ENCODE measurements at places on chromosomes 7 and 10.

- DNase-seq = no peak
These were observed 15.4 kb upstream of the TMEM243 start for GRCh38 chr7:87234949-87235348.

DNA sequence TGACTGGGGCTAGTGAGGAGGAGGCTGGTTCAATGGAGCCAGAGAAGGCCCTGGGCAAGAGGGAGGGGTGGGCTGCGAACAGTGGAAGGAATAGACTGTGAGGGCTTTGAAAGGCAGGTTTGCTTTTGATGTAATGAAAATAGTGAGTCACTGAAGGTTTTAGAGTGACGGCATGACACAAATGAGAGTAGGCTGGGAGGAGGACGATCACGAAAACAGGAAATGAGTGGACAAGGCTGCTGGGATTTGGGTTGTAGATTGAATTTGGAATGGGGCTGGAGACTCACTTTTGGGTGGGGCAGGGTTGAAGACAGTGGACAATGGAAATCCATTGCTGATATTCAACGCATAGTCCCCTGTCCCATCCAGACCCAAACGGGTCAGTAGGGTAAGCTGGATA is 139.6 kb downstream of the CDH23 start:
- no peak for DNase-seq

- no peak for DNase-seq
These were observed 21.5 kb upstream of the GRIFIN start for GRCh38 chr7:2497500-2498336.

DNA sequence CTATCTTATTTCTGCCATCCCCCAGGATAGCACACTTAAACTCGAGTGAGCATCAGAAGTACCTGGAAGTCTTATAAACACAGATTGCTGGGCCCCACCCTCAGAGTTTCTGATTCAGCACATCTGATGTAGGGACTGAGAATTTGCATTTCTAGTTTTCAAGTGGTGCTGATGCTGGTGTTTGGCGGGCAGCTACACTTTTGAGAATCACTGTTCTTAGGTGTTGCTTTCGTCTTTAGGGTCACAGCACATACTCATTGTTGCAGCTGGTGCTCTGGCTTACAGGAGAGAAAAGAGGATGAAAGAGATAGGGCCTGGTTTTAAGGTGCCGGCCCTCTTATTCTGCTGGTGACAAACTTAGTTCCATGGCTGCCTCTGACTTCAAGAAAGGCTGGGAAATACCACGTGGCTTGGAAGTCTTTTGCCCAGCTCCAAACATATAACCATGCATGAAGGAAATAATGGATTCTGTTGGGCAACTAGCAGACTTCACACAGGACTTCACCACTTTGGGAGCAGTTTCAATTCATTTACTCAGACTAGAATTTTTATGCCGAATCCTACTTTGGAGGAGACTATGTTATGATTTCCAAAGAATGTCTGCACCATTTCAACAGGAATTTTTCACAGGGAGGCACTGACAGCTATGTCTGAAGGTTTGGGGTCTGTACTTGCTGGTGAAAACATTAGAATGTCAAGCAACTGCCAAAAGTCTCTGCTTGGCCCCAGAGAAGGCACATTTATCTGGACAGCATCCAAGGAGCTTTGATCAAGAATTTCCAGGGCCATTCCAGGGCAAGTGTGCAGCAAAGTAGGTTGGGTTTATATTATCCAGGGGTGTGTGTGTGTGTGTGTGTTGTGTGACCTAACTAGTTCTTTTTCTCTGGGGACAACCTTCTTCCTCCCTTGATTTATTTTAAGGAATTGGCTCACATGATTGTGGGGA is 6.9 kb upstream of the MINDY4 start:
- DNase-seq = no peak

DNA sequence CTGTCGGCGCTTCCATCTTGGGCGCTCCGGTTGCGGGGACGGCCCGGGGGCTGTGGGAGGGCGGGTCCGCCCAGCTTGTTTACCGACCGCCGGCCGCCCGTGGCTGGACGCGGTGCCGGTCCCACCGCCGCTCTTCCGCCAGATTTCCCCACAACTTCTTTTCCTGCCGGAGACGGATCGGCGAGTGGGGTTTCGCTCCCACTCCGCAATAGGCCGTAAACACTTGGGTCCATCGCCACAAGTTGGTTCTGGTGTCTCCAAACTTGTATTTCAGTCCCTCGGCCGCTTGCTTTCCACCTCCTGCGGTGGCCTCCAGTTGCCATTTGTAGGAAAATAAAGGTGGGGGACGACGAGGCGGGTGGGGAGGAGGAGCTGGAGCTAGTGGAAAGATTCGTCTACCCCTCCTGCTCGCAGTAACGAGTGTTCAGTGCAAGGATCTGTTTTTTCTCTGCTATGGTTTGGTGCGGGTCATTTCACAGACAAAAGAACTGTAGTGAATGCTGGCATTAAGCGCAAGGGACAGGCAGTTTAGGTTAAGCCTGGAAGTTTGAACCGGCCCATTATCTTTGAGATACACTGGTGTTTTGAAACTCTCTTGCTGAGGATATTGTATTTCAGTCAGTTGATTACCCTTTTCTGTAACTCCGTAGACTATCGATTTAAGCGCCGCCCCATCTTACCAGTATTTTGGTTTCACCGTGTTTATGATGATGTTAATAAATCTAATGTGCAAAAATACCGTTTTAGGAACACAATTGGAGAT is 24.3 kb upstream of the ZRANB1 start:
- DNase-seq = peak; percentile 23

GRCh38 chr10:60031664-60032063 is 125.3 kb upstream of the CCDC6 start:
- DNase-seq = no peak

- DNase-seq = no peak
These were observed 83.6 kb downstream of the HTR5A start for GRCh38 chr7:155153676-155154075.

DNA sequence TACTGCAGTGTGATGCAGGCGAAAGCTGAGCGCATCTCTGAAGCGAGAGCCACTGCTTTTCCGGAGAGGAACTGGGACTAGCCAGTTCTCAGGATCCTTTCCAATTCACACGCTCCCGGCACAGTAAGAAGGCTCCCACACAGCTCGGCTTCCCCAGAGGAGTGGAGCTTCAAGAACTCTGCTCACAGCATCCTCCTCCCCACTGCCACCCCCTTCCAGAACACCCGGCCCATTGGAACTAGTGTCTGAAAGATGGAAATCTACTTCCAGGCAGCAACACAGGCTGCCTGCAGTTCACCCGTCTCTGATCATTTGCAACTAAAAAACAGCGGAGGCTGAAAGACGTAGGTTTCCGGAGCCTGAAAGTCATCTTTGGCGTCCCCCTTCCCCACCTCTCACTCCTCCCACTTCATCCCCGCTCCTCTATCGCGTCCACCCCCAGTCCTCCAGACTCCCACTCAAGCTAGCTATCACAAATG is at the start of gene DGKB:
TSS of gene DGKB (minus strand) at position 163 of the 479 bp plus-strand sequence.
- no peak for DNase-seq

DNA sequence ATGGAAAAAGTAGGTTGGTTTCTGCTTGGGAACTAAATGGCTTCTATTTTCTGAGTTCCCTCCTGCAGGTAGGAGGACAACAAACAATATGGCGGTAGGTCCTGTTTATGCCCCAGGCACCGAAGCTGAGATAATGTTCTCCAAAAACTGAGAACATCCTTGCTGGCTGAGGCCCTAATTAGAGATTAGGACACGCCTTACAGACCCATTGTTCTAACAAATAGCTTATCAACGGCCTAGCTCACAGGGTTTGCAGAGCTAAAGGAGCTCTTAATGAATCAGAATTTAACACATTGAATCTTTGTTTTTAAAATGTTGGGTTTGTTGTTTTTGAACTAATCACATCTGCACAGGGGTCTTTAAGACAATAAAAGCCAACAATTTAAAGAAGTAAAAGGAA is 37.0 kb downstream of the HTR5A start:
- no peak for DNase-seq

DNA sequence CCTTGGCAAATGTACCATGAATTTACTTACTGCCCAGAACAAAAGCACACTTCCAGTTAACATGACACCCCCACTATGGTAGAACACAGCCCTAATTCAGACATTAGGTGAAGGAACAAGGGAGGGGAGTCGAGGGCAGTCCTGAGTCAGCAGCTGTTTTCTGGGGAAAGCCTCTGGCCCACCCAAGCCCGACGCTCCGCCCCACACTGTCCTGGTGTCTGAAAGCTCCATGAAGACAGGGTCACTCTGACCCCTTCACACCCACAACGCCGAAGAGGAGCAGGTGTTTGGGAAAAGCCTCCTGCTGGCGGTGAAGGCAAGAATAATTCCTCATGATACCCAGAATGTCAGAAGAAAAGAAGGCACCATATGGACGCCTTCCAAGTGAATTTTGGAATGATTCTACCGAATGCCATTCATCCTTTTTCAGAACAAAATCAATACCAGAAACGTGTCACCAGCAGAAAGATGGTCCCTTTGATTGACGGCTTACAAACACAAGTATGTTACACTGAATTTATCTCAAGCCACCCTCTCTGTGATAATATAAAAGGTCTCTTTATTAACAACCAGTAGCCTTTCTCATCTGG is 172.1 kb downstream of the DIP2C start:
- no peak for DNase-seq

- DNase-seq = no peak
These were observed 851 bp downstream of the HYAL4 start for GRCh38 chr7:123845823-123846216.

- no peak for DNase-seq
These were observed 68.3 kb downstream of the GNA12 start for GRCh38 chr7:2775785-2776184.

DNA sequence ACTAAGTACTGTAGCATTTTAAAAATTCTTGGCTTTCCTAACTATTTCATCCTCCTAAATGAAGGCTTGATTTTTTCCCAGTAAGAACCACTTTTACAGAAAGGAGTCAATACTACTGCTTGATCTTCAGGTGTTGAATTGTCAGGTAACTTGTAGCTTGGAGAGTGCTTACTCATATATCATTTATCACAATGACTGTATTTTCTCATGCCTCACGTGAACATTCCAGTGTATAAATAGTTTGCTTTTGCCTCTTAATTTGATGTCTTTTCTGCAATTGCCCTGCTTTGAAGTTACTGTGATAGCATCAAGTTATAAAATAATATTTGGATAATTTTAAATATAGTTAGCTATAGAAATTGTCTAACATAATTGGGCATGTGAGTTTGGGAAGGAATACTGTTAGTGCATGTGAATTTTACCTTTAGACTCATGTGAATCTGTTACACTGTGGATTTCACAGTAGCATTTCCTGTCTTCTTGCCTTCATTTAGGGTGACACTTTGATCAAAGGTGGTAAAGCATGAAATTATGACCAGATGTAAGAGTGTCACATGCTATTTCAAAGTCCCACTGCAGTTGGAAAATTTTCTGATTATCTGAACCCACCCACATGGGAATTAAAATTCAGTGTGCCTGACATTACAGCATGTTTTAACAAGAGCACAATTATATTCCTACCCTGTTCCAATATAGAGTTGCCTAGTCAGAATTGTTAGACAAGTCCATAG is 962.8 kb downstream of the DNAJB9 start:
- DNase-seq = no peak

GRCh38 chr10:99330347-99330924 is 1.3 kb downstream of the CNNM1 start:
- DNase-seq = no peak

DNA sequence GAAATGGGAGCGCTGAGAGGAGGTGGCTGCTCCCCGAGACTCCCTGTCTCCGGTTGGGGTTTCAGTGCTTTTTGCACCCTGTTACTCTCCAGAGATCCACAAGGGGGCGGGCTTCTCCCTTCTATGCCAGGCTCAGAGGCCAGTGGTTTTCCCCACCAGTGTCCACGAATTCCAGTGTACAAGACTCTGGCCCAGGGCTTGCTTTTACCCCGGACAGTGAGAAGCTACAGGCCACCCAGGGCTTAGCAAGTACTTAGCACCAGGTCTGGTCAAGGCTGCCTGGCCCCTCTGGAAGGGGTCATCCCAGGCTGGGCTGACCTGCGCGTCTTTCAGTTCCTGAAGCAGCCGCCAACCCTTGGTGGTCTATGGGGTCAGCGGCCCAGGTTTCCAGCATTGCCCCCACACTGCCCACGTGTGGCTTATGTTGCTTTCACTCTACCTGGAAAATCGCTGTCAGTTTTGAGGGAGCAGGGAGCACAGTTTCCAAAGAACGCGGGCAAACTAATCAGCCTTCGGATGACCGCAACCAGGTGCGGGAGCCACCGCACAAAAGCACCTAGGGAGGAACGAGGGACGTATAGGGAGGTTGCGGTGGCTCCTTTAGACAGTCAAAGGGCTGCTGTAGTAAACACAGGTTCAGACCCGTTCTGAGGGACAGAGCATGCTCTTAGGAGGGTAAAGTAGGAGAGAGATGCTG is 6.8 kb downstream of the CYP26A1 start:
- DNase-seq = peak; percentile 16

DNA sequence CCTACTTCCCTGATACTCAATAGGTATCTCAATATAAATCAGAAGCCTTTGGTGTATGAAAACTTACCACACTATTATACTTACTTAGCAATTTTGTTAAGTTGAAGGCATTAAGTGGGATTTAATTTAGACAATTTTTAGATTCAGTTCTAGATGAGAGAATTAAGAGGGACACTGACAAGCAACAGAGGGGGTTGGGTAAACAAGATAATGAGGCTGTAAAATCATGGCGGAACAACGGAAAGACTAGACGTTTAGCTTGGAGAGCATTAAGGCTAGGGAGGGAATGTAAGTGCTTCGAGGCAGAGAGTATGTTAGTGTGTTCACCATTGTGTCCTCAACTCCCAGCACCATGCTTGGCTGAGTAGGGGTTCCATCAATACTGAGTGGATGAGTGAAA is 71.3 kb downstream of the DENND11 start:
- DNase-seq = no peak

- no peak for DNase-seq
These were observed 58.6 kb downstream of the CCNY start for GRCh38 chr10:35394934-35395333.

- DNase-seq = no peak
These were observed 90.2 kb downstream of the PPP1R9A start for GRCh38 chr7:94997547-94997946.

DNA sequence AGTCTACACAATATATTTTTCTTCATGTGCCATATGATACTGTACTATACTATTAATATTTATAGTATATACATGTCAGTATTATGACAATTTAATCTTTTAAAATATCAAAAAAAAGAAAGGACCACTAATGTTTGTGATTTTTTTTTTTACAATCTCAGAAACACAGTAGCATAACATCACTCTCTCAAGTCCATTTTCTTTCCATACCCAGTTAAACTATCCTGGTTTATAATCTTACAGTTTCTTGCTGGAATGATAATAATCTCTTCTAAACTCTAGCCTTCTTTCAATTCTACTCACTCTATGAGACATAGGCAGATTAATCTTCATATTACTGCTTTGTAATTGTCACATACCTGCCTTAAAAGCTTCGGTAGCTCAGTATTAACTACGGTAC is 8.9 kb upstream of the PHYHIPL start:
- DNase-seq = no peak

GRCh38 chr10:85635650-85636049 is 730.9 kb downstream of the GRID1 start:
- DNase-seq = no peak

- DNase-seq = no peak
These were observed 13.4 kb downstream of the PRKAG2 start for GRCh38 chr7:151863386-151864079.
